ENCODE measurements at places on chromosomes 16 and 17.

GRCh38 chr17:10757067-10757466 is 27.2 kb upstream of the TMEM220 start:
- no peak for DNase-seq

- no peak for DNase-seq
Observed at GRCh38 chr16:55408661-55409060, 70.3 kb upstream of the MMP2 start.

DNA sequence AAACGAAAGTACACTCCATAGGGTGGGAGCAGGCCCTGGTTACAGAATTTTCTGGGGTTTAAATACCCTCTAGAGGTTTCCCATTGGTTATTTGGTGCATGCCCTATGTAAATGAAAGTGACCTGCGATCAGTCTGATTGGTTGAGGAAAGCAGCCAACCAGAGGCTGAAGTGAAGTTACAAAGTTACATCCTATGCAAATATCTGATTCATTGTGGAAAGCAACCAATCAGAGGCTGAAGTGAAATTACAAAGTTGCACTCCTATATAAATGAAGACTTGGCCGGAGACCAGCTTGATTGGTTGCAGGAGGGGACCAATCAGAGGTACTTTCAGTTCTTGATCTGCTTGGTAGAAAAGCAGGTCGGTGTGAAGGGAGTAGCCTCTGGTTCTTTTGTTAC is 24.4 kb downstream of the NAA60 start:
- peak; percentile 56 for DNase-seq

- no peak for DNase-seq
Observed at GRCh38 chr16:64138006-64138405, 983.9 kb downstream of the CDH11 start.

DNA sequence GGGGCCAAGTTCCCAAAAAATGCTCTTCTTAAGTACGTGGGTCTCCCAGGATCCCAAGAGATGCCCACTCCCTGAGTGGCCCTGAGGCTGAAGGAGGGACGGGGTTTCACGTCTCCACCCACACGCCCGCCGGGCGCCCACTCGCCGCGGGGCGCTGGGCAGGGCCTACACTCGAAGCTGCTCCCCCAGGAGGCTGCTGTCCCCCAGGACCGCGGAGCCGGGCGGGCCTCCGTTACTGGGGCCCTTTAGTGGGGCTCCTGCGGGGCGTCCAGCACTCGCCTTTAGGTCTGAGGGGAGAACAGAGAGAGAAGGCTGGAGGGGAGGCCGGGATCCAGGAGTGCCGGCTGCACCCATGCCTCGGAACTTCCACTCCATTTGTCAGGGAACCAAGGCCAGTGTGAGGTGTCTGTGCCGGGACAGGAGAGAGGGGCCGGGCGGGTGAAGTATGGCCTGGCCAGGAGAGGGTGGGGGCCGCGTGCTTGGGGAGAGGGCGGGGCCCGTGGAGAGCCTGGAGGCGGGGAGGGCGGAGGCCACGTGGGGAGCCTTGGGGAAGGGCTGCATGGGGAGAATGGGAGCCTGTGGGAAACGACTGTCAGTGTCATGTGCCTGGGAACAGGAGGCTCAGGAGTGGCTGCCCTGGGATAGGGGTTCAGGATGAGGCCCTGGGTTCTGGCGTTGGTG is 18.8 kb downstream of the NUBP1 start:
- no peak for DNase-seq

DNA sequence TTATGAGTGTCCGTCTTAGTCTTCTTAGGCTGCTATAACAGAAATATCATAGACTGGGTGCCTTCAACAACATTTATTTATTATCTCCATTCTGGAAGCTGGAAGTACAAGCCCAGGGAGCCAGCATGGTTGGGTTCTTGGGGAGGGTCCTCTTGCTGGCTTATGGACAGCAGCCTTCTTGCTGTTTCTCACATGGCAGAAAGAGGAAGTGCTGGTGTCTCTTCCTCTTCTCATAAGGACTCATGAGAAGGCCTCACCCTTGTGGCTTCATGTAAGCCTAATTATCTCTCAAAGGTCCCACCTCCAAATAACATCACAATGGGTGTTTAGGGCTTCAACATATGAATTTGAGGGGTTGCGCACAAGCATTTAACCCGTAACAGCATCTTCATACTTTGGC is 207.0 kb upstream of the COX10 start:
- no peak for DNase-seq

All from LNCaP clone FGC (cell line).